Fibroblast of mammary gland (primary cell): ENCODE measurements at places on chromosomes 1 and 21.

DNA sequence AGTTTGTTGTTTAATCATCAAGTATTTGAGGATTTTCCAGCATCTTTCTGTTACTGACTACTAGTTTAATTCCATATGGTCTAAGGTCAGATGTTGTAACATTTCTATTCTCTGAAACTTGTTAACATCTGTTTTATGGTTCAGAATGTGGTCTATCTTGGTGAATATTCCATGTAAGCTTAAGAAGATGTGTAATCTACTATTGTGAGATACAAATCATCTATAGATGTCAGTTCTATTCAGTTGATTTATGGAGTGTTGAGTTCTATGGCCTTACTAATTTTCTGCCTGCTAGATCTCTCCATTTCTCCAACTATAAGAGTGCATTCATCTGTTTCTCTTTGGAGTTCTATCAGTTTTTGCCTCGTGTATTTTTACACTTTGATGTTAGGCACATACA is 31.5 kb downstream of the WARS2 start:
- peak; percentile 82 for DNase-seq

DNA sequence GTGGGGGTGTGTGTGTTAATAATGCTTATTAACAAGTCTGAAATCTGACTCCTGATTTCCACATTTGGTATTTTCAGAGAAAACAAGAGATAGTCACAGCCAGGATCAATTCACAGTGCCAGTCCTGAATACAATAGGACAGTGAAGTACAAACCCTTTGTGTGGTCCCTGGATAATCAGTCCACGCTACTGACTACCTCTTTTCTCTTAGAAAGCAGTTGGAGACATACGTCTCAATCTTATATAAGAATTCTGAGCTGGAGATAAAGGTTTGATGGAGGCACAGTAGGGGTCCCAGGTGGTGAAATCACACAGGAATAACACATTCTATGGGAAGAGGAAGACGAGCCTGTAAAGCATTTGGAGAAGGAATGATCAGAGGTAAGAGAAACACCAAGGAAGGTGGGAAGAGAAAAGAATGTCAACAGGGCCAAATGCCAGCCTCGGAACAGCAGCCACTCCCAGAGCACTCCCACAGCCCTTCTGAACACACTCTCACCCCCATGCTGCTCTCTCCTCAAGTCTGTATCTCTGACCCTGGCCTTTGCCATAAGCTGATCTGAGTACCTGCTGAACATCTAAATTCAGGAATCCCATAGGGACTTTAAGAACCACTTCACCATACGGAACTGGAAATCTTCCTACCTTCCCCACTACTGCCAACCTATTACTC is 48.6 kb downstream of the TRAF5 start:
- DNase-seq, result no peak

DNA sequence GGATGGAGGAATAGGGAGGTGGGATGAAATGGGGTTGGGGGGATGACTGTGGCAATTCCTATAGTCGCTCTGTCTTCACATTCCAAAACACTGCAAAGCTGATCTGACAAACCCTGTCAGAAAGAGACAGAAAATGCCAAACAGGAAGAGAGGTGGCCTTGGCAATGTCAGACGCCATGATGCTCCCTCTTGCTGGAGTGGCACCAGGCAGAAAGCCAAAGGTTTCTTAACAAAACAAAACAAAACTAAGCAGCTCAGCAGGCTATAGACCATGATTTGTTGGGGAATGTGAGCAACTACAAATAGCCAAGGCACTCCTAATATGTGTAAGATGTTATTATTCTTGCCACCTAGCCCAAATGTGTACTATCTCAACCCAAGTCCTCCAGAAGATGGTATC is 42.9 kb upstream of the PLA2G2C start:
- DNase-seq, result no peak

DNA sequence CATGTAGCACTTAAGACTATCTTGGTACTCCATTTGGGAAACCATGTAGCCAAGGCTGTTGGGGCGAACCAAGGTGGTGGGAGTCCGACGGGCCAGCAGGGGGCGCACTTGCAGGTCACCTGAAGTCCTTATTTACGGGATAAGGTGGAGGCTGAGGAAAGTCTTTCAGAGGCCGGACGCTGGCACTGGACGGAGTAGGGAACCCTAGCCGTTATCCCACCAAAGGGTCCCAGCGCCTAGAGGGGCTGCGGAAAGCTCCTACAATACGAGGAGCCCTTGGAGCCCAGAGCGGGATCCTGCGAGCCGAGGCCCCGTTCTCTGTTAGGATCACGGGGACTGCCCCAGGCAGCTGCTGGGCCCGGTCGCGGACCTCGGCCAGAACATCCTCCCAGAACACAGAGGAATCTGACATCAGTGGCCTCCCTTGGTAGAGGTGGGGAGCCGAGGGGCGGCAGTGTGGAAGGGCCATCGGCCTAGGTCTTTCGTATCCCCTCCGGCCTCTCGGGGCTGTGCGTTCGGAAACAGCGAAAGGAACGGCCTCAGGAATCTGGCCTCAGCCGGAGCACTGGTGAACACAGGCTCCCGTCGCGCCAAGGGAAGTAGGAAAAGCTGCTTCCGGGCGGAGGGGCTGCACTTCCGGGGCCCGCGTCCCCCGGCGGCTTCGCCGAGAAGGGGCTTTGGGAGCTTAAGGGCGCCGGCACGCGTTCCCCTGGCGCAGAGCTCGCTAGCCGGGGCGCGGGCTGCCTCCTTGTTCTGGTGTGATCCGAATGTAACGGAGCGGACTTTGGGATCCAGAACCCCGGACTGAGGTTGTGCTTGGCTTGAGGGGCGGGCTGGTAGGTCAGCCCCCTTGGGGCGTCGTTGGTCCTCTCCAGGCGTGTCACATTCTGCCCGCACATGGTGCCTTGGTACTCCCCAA is 29.9 kb upstream of the RPTN start:
- peak; percentile 72 for DNase-seq

DNA sequence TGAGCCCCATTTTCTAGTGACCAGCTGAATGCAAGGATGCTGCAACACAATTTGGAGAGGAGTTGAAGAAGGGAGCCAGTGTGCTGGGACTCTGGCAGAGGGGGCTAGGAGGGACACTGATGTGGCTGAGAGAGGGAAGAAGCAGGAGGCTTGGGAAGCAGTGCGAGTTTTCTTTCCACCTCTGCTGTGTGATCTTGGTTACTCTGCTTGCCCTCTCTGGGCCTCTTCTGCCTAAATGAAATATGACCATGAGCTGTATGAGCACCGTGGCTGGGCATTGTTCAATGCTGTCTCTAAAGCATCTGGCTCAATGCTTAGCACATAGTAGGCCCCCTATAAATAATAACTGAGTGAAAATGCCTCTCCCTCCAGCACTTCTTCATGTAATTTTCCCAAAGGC is 65.3 kb upstream of the PAX7 start:
- no peak for DNase-seq
